ENCODE measurements at places on chromosomes 3 and 15.

DNA sequence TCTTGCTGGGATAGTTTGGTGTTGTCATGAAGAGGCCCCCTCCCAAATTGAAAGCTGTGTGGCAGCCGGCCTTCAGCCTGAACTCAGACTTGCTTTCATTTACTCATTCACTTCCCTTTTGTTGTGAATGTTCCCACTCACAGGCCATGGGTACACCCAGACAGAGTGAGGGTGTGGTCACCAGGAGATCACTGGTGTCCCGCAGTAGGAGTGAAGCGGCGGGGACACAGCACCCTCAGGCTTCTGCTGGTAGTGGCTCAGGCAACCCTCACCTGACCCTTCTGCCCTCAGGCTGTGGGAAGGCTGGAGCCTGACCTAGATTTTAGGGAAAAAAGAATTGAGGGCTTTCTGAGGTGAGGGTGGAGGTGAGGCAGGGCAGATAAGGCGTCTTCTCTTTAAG is 244.4 kb downstream of the SOX2 start:
- DNase-seq: no peak

DNA sequence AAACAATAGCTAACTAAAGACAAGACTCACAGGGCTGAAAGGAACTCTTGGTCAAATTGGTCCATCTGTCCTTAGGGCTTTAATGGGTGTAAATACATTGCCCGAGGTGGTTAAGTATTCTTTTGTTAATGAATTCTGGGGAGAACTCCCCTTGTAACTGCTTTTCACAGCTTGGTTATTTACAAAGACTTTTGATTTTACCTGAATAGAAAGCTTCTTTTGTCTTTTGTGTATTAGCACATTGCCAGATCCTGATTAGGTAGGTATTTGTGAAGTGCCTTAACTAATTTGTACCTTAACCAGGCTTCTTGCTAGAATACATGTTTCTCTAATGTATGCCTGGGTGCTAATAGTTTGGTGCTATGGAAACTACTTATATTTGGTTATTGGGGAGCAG is 14.0 kb downstream of the CHD2 start:
- no peak for DNase-seq

DNA sequence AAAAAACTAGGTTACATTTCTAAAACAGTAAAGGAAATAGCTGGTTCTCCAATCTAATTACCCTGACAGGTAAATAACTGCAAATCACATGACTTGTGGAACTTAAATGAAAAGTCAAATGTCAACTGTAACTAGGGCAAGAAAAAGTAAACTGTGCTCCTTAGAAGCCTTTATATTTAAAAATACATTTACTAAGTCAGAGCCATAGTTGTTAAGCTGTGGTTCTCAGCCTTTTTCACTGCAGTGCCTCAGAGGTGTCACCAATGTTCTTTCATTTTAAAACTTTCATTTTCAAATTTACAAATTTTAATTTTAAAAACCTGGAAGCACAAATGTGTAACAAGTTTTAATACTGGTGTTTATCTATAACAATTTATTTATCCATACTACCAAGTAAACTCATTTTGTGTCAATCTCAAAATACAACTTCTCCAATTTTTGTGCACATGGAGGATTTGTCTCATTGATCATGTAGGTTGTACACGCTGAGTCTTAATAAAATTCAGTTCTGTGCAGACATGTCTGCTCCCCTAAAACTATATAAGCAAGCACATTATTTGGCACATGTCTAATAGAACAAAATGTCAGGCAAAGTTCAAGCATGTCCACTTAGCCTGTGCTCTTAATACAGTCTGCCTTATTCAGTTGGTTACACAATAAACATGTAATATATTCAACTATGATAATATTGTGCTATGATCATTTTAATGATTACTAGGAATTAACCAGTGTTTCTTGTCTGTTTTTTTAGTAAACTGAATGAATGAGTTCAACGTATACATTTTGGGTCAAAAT is 70.4 kb downstream of the DLG1 start:
- no peak for DNase-seq

DNA sequence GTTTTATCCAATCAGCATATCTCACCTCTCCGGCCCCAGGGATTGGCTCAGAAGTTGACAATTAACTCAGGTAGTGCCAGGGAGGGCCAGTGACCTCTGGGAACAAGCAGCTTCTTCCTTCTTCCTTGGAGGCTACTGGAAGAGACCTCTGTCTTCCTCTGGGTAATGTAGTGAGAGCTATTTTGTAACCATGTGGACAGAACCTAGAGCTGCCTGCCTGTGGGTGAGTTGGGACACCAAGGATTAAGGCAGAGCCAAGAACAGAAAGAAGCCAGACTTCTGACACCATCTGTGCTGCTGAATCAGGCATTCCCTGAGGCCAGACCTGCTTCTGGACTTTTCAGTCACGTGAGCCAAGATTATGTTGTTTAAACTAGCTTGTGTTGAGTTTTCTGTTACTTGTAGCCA is 5.9 kb upstream of the NDUFAF1 start:
- DNase-seq: no peak

DNA sequence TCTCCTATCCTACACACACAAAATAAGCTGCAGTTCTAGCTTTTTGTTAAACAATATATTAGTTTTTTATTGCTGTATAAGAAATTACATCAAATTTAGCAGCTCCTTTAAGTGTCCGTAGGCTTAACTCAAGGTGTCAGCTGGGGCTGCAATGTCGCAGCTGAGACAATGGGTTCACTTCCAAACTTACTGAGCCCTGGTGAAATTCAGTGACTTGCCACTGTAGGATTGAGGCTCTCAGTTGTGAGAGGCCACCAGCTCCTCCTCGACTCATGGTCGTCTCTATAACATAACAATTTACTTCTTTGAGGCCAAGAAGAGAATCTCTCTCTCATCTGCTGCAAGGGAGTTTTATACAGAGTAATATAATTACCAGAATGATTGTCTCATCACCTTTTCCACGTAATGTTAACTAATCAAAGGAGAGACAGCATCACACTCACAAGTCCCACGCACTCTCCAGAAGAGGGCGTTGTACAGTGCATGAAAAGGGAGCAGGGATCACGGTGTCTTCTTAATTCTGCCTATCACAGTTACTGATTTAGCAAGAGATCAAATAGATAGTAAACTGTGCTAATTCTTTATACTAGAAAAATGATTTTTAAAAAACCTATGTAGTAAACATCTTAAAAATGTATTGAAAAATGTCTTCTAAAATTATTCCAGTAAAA is 735.6 kb upstream of the GBE1 start:
- DNase-seq: no peak

DNA sequence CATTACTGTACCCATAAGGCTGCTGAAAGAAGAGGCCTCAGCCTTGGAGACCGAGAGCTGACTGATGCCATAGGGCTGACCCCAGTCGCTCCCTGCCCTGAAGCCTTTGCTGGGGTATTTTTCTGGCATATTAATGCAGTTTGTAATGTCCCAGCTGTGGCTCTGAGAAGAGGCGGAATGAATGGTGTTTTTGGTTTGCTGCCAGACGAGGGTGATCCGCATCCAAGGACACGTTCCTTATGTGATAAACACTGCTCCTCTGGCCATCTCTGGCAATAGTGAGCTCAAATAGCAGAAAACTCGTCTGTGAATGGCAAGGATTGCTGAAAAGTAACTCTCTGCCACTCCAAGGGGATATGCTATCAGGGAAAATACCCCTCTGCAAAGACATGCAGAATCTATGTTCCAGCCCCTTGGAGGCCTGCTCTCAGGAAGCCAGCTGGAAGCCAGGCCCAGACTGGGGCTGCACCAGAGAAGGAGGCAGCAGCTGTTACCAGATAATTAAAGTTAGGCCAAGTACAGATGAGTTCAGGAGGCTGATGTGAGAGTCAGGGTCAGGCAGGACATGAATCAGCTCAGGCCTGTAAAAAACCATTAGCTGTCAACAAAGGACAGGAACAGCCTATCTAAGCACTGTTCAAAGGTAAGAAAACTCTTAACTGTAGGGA is 28.9 kb upstream of the KLHL6 start:
- DNase-seq: no peak

DNA sequence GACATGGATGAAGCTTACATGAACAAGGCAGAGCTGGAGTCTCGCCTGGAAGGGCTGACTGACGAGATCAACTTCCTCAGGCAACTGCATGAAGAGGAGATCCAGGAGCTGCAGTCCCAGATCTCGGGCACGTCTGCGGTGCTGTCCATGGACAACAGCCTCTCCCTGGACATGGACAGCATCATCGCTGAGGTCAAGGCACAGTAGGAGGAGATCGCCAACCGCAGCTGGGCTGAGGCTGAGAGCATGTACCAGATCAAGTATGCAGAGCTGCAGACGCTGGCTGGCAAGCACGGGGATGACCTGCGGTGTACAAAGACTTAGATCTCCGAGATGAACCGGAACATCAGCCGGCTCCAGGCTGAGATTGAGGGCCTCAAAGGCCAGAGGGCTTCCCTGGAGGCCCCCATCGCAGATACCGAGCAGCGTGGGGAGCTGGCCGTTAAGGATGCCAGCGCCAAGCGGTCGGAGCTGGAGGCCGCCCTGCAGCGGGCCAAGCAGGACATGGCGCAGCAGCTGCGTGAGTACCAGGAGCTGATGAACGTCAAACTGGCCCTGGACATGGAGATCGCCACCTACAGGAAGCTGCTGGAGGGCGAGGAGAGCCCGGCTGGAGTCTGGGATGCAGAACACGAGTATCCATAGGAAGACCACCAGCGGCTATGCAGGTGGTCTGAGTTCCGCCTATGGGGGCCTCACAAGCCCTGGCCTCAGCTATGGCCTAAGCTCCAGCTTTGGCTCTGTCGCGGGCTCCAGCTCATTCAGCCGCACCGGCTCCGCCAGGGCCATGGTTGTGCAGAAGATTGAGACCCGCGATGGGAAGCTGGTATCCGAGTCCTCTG is 77.6 kb downstream of the CLDN11 start:
- DNase-seq: no peak

DNA sequence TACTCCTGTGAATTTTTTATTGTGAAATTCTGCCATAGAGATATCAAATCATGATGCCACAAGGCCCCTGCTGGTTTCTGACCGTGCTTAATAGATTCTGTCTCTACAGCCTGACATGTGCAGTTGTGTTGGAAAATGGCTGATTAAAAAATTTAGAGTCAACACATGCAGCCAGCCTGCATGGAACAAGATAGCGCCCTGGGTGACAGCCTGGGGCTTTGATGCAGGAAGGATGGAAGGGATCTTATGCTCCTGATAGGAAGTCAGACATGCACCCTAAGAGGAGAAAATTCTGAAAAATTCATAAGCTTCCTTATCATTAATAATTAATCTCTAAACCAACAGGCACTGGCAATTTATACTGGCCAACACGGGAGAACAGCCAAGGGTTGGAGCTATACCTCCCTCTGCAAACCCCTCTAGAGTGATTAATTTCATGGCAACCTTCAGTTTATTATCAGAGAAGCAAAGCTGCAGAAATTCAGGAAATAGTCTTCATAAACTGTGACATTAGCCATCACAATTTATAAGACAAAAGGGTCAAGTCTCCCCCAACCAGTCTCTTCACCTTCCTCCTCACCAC is 198.4 kb downstream of the CADPS start:
- DNase-seq: no peak

GRCh38 chr15:48282216-48282615 is 49.0 kb upstream of the DUT start:
- DNase-seq: no peak

GRCh38 chr15:32778391-32779176 is 60.8 kb downstream of the GREM1 start:
- no peak for DNase-seq

DNA sequence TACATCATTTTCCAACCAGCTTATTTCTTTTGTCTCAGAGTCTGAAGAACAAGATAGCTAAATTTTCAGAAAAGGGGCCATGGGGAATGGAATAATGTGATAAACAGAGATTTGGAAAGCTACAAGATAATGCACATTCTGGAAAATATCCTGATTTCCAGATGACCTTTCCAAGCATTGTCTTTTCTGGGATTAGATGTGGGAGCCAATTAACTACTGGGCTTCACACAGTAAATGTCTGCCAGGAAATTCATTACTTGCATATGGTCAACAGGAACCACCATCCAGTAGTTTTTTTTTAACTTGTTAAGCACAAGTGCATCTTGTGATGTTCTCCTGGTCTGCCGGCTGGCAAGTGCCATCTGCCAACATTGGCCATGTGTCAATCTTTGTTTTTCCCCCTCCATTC is 131.1 kb upstream of the BFSP2 start:
- DNase-seq: no peak

DNA sequence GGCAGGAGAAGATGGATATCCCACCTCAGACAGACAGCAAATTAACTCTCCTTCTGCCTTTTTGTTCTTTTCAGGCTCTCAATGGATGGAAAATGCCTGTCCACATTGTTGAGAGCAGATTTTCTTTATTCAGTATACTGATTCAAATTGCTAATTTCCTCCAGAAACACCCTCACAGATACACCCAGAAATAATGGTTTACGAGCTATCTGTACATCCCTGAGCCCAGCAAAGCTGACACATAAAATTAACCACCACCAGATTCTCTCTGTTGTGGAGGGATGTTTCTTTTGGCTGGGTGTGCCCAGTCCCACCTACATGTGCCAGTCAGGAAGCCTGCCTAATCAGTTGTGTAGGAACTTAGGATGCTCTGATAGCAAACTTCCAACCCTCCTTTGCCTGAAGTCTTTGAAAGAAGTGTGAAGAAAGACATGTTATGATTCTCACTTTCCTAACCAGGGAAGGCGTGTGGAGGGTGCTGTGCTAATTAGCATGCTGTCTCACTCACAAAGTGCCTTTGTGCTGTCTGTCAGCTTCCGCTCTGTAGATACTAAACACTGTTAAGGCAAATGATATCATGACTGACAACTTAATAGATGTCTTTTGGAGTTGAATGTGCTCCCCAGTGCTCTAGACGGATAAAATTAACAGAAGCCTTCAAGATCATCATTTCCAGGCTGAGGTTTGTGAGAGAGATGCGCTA is 208.5 kb downstream of the CLSTN2 start:
- peak; percentile 0 for DNase-seq

DNA sequence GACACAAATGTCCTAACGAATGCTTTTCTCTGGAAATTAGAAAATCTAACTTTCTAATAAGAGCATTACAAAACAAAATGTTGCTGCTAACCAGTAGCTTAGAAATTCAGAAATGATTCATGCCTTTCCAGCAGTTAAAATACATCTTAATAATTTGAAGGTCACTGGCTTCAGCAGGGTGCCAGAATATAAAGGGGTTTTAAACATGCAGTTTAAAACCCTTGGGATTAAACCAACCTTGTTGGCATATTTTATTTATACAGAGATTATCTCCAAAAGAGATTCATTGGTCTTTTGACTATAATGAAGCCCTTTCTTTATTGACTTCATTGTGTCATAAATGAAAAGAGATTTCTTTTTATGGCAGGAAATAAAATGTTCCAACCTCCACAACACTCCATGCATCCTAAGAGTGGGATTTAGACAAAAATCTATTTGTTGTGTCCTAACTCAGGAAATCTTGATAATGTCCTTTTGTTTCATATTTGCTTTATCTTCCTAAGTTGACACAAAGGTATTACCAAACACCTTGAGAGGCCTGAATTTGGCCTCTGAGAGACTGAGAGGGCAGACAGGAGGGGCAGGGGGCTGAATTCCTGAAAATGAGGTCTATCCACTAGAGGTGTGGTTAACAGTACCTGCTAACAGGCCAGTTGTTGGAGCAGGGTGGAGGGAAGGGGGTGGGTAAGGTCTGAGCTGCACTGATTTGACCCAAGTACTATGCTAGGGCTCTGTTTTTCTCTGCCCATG is 124.4 kb downstream of the FEZF2 start:
- DNase-seq: no peak

Measured in NCI-H1048 (cell line).